T-helper 9 cell (primary cell): ENCODE measurements at places on chromosomes 4 and X.

GRCh38 chrX:45952030-45952429, 593.2 kb downstream of the ZNF674 start:
- DNase-seq: no peak

DNA sequence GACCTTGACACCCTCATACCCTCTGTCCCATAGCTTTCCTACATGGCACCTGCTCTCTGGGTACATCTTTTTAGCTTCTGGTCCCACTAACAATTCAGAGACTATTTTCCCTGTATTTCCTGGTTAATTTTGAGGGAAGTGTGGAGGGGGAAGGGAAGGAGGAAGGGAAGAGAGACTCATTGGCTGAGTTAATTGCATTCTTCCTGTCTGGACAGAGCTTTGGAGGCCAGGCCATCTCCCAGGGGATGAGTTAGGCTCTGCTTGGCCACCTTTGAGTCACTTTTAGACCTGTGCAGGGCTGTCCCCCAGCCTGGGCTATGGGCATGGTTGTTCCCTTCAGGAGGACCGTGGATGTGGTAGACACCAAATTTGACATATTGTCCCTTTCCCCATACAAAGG, 167.9 kb upstream of the PGRMC2 start:
- DNase-seq: no peak

DNA sequence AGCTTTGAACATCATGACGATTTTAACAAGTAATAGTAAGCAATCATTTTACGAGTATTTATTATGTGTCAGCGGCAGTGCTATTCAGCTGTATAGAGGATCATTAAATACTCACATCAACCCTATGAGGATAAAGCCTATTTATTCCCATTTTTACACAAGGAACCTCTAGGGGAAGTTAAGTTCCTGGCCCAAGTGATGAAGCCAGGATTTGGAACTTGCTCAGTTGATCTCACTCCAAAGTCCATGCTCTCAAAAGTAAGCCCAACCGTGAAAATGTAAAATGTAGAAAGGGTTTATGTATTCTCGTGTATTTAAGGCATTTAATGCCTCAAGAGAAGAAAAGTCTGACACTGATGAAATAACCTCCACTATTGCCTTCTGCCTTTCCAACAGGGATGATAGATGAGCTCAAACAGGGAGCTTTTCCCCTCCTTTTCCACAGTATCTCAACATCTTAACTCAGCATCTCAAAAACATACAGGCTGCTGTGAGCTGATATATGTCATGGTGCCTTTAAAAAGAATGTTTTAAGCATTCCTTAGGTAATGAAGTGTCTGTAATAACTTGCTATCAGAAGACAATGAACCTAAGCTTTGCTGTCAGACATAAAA, 35.0 kb upstream of the PLA2G12A start:
- no peak for DNase-seq

DNA sequence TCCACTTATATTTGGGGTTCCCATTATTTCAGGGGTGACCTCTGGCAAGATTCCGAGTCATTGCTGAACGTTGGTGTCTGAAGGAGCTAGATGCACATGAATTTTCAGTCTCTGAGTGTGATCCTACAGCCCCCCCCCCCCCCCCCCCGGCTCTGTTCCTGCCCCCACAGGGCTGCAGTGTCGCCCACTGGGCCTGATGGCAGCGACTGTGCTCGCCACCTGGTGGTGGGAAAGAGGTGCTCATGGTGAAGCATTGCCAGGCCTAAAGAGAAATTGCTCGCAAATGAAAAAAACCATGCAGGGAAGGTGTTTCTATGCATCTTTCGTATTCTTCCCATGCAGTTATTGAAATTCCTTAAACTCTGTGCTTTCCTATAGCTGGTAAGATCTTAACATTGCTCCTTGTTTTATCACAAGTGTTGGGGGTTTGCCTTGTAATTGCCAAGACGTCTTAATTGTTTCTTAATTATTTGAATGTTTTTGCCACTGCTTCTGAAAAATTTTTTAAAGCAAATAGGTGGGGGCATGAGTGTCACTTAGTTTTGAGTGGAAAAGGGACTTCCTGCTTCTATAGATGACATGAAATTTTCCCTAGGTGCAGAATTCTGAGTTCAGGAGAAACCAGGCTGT, 63.2 kb downstream of the CLDN22 start:
- DNase-seq: peak; percentile 21

- DNase-seq: no peak
Observed at GRCh38 chrX:47498411-47498810, 15.4 kb upstream of the ZNF41 start.
